ENCODE measurements at places on chromosomes 1 and 21.

DNA sequence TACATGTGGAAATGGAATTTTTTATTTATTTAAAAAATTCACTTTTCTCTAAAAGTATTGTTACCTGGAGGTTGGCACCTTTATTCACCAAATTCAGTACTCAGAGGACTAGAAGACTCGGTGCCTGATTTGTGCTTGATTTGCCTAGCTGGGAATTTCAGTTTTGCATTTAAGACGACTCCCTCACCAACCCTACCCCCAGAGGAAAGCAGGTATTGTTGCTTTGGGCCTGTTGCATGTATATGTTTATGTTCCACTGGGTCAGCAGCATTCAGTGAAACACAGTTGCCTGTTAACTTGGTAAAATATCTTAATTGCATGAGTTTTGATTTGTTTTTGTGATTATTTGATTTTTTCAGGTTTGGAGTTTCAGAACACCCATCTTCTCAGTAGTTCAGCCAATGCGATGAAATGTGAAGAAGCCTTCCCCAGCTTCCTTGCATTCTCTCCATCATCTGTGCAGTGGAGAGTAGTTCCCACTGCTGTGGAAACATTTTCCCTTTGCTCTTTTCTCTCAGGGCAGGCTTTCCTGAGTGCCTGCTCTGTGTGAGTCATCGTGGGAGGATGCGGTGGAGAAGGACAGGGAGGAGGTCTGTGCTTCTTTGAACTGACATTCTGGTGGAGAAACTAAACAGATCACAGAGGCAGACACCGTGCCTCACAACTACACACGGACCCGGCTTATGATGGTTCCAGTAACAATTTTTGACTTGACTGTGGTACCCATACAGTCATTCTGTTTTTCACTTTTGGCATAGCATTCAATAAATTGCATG, 6.4 kb downstream of the ADARB1 start:
- DNase-seq: no peak

- no peak for DNase-seq
Measured at GRCh38 chr1:91454136-91454535, 46.5 kb upstream of the CDC7 start.

DNA sequence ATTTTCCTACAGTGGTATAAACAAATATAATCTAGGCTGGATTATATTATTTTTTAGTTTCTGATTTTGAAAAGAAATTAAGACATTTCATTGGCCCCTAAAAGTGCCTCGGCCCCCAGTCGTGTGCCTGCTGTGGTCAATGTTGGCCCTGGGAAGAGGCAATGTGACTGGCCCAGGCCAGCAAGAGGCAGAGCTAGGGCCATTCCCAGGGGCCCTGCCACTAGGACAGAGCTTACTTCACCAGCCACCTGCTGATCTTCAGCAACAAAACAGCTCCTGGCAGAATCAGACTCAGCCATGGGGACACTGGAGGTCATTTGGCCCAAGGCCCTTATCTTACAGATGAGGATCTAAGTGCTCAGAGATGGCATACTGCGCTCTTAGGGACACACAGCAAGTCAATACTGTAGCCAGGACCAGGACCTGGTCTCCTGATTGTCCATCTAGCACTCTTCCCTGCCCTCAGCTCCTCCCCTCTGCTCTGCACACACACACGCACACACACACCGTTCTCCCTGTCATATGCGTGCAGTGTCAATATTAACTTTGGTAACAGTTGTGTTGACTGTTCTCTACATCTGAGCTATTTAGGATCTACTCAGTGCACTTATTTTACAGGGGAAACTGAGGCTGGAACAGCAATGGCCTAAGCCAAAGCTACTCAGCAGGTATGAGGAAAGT, 16.6 kb upstream of the KLHDC7A start:
- no peak for DNase-seq

- no peak for DNase-seq
Measured at GRCh38 chr1:89378001-89378400, 14.1 kb downstream of the GBP6 start.

GRCh38 chr1:57633056-57633455, 209.2 kb upstream of the DAB1 start:
- no peak for DNase-seq

DNA sequence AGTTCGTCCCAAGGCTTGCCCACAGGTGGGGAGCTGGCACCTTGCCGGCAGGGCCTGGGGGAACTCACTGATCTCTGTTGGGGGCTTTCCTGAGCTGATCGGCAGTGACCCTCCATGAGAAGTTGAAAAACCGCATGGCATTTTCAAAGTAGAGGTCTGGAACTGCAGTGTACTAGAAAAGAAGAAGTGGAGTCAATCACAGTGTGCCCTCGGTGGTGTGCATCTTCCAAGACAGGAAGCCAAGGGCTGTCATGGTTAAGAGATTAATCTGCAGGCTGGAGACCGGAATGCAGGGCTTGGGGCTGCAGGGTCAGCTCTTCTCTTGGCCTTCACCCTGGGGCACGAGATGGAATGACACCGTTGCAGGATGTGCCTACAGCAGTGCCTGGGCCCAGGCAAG, 56.8 kb downstream of the ECE1 start:
- DNase-seq: no peak

GRCh38 chr1:22628698-22629444, 7.6 kb upstream of the C1QA start:
- DNase-seq: peak; percentile 70

DNA sequence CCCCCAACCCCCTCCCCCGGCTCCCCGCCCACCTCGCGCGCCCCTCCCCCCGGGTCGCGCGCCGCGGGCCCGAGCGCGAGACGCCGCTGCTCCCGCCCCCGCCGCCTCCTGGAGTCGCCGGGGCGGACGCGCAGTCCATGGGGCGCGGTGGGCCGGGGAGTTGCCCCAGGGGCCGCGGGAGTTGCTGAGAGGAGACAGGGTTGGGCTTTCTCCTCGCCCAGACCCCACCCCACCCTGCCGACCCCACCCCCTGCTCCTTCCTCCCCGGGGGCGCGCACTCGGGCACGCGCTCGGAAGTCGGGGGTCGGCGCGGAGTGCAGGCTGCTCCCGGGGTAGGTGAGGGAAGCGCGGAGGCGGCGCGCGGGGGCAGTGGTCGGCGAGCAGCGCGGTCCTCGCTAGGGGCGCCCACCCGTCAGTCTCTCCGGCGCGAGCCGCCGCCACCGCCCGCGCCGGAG, at the start of gene LAMC1:
TSS of gene LAMC1 (plus strand) at position 275 of the 455 bp plus-strand sequence. CDS start 297 bp downstream, outside the sequence.
- DNase-seq: peak; percentile 94

- peak; percentile 79 for DNase-seq
Measured at GRCh38 chr1:160954158-160955104, at the start of gene ITLN2. Gene ITLN2 (minus strand): TSS chr1:160954809. CDS start chr1:160954741, 68 bp downstream.

DNA sequence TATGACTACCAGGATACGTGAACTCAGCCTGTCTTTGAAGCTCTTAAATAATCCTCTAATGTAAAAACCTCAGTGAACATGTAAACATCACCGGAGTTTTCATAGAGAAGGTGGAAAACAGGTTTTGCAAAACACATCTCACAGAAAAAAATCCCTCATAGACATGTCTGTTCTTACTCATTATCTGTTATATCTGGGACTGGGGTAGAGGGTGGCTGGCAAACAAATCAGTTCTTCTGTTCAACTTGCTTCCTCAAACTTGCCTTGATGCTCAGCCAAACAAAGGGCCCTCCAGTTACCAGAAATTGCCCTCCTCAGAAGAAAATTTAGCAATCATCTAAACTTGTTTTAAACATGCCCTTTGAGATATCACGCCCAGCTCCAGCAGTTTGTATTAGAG, 66.1 kb upstream of the CXADR start:
- DNase-seq: no peak

DNA sequence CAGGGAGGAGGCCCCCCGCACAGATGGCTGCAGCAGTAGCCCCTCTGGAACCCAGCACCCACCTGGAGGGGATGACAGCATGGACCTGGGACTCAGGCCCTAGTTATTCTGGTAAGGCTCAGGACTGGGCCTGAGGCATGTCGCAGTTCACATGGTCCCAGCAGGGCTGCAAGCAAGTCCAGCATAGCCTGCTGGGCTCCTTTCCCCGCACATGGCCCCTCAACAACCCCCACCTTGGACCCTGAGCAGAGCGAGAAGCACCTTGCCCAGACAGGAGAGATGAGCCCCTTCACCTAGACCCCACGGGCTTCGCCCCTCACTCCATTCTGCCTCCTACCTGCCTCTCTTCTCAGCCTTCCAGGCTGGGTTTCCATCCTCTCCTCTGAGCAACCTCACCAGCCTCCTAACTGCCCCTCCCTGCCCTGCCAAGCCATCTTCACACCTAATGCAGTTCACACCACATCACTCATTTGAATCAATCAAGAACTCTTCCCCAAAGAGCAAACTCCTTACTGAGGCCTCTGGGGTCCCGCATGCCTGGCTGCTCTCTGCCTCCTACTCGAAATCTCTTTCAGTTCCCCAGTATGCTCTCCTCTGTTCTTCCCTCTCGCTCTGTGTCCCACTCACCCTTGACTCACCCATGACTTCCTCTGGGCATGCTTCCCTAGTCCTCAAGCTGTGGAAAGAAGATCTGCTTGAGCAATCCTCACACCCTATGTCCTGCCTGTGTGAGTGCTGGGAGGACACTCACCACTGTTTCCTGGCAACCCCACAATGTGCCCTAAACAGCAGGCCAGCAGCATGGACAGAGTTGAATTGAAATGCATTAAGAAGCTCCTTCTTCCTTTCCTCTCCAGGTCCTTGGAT, 9.4 kb upstream of the THEMIS2 start:
- no peak for DNase-seq

DNA sequence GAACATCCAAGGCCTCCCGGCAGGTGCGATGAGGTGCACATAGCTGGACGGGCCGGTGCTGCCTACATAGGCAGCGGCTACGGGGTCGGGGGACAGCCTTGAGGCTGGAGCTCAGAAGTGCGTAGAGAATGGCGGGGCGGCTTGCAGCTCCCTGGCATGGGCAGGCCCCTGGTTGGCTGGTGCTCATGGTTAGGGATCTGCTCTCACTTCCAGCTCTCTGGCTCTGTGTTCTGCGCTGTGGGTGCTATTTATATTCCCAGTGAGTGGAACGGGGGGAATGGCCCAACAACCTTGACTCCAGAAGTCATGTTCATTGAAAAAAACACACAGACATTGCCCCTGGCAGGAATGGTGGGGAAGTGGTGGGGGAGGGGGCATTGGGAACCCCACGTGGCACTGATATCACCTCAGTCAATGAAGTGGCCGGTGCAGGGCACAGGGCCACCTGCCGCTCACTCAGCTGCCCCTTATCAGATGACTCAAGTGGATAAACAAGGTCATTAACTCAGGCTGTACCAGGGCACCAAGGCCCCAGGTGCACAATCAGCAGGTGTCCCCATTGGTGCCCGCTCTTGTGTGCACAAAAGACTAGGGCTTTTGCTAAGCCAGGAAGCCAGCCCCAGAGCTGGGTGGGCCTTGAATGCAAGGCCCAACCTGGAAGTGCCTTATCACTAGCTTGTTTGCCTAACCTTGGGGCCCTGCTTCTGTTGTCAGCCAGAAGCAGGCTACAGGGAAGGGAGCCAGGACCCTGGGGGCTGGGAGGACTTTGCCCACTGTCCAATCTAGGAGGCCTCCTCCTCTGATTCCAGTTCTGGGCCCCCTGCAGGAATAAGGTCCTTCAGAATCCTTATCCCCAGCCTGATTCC, at the start of gene NR0B2:
TSS of gene NR0B2 (minus strand) at position 222 of the 866 bp plus-strand sequence. CDS start at position 187, 35 bp downstream.
- DNase-seq: no peak

All from ELF-1 (cell line).